NCI-H526 treated with DMSO at 0.1 percent for 48 hours (cell line): ENCODE measurements at places on chromosomes 1 and 21.

DNA sequence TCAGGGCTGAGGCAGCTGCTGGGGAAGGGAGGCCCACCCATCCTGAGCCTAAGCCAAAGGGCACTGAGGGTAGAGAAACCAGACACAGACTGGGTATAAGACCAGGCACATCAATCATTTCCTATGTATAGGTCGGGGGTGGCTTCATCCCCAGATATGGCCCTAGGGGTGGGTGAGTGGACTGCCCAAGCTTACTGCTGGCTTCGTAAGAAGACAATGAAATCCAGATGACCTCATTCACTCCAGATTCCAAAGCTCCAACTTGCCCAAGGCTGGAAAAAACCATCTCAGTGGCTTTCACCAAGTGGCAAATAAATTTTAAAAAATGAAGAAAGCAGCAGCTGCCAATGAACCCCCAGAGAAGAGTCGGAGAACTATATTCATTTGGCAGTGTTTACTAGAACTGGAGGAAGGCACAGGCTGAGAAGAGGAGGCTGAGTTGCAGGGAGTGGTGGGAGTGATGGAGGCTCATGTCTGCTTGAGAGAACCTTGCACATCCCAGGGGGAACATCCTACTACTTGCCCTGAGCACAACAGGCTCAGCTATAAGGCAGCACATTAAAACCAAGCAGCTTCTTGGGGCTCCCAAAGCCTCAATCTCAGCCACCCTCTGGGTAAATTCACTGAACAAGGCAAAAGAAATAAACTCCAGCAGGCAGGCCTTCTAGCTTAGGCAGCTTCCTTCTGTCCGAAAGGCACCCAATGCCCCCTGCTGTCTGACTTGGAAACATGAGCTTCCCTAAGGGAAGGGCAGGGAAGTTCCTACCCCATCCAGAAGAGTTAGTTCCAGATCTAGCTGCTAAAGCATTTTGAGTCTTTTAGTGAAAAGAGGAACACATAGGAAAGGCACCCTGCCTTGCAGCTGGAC is 14.1 kb downstream of the PEA15 start:
- DNase-seq = peak; percentile 15

DNA sequence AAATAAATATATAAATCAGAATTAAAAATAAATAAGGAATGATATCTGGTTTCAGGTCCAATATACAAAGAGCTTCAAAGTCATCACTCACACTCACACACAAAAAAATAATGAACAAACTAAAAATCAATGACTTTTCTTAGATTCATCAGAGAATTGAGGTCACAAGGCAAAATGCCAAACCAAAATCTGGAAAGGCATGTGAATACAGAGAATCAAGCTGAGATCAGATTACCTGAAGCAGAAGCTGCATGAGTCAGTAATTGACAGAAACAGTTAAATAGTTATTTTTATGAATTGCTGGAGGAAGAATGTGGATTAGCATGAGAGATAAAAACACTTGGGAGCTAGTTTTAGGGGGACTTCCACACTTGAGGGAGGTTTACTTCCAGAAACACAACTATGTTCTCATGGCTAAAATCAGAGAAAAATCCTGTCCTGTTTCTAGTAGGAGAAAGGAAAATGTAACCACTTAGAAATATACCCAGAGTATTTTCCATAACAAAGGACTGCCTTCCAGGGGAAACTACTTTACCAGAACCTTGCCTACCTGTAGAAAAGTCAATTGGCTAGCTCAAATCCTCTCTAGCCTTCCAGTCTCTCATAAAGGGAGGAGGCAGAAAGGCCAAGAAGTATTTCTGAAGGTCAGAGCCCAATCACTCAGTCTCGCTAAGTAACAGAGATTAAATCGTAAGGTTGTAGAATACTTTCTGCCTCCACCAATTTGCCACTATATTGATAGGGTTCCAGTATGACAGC is 536.6 kb upstream of the NR5A2 start:
- DNase-seq = no peak

DNA sequence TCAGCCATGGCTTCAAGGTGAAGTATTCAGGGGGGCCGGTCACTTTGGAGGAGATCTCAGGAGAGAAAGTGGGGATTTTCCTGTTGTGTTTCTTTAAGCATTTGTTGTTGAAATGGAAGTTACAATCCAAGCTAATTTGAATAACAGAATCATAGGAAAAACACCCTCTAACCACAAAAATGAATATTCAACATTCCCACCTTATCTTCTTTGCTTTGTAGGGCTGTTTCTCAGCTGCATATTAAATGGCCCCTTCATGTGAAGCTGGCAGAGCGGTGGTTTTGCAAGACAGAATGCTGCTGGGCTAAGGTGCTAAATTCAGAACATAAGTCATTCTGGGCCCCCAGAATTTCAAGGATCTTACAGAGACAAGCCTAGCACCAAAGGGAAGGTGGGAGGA is 279.0 kb downstream of the RRAGC start:
- peak; percentile 95 for DNase-seq

DNA sequence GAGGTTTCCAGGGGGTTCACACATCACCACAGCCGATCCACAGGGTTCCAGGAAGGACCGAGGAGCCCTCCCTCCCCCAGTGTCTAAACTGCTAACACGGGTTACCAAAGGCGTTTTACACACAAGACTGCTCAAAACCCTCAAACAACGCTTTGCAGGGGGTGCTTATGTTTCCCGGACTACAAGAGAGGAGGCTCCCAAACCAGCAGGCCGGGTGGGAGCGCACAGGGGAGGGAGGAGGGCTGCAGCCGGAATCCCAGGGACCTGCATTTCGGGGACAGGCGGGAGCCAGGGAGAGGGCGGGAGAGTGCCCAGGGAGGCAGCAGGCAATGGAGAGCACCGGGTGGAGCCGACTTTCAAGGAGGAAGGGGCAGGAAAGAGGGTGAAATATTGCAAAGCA is 50.8 kb downstream of the ACBD3 start:
- no peak for DNase-seq

GRCh38 chr1:10168912-10169514 is 41.4 kb upstream of the KIF1B start:
- no peak for DNase-seq
